ENCODE measurements at places on chromosomes 7 and 10.

DNA sequence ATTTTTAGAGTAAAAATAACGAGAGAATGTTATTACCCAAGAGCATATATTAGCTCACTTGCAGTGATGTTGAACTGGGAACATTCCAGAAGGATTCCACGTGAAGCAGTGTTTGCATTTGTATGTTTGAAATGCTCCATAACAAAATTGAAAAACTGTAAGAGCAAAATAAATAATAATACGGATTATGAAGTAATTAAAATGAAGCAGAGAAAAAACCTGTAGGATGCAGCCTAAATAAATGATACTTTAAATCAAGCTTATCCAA is 203.3 kb downstream of the BAMBI start:
- no peak for DNase-seq

DNA sequence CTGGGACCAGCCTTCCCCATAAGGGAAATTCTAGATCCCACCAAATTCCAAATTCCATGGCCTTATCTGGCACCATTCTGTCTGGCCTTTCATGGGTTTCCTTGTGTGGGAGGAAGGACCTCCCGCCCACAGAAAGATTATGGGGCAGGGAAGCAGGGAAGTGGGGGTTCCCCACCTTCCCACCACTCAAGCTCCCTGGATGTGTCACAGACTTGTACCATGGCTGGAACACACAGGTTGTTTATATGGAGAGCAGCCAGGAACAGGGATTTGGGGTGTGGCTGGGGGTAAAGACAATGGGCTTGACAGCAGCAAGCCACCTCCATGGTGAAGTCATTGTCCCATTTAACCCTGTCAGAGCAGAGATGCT is 18.3 kb downstream of the UNC5B start:
- DNase-seq: no peak

DNA sequence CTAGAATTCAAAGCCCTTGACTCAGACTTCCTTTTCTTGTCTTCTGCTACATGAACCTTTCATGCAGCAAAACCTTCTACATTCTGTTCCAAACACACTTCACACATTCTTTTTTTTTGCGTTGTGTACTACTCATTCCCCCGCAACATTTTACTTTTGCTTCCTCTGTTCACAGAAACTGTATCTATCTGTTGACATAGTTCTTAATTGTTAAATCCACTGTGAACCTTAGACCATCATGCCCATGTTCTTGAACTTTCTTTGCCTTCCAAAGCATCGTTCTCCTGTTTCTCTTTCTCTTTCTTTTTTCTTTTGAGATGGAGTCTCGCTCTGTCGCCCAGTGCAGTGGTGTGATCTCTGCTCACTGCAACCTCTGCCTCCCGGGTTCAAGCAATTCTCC is 14.2 kb downstream of the CCSER2 start:
- no peak for DNase-seq

GRCh38 chr7:123929655-123930054 is 4.6 kb downstream of the SPAM1 start:
- DNase-seq: no peak

DNA sequence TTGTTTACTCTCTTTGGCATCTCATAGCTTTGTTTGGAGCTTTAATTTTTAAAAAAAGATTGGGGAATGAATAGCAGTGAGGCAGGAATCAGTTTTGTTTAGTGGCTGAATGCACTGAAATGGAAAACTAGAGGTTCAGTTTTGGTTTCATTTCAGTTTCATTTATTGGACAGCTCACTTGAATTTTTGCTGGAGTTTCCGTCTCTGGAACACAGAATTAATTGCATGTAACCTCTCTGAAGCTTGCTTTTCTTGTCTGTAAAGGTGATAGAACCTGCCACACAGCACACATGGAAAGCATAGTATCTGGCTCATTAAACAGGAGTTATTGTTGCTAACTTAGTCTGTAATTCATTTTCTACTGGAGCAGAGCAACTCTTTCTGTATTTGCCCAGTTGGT is 7.1 kb downstream of the GRM8 start:
- no peak for DNase-seq

DNA sequence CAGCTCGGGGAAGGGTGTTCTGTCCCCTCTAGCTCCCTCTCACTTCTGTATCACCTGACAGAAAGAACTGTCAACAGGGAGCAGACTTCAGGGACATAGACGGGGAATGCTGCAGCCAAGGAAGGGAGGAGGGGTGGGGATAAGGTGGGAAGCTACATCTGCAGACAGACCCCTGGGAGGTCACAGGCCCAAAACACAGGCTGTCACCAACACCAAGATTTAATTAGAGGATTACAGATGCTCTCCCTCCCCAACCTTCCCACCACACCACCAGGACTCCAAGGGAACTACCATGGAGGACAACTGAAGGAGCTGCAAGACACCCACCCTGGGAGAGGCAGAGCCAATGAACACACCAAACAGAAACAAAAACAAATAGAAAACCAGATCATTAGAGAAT is 425.2 kb upstream of the VSTM2A start:
- DNase-seq: no peak

- no peak for DNase-seq
These were observed 65.5 kb downstream of the RALA start for GRCh38 chr7:39688611-39689480.

- DNase-seq: no peak
These were observed 128.8 kb downstream of the DGKB start for GRCh38 chr7:14773729-14774271.

DNA sequence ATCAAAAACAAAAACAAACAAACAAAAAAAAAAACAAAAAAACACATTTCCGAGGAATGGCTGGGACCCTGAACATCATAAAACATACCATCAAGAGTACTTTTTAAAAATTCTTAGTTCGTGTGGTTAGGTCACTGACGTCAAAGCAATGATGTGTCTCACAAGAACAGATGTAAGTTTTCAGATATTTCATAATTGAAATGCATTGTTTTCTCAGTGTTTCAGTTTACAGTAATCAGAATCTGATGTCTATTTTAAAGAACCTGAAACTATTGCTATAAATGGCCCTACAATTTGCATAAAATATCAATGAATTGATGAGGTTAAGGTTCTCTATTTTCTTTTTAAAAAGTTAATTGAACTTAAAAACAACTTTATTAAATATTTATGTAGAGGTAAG is 103.7 kb upstream of the HGF start:
- DNase-seq: no peak

- no peak for DNase-seq
These were observed at the start of gene MNX1 for GRCh38 chr7:157010588-157011332. Gene MNX1 (minus strand): TSS chr7:157010663. CDS start chr7:157010350, 313 bp downstream.

- no peak for DNase-seq
These were observed 311.2 kb downstream of the RNLS start for GRCh38 chr10:88271761-88272543.

GRCh38 chr7:91852263-91852741 is 28.2 kb downstream of the MTERF1 start:
- no peak for DNase-seq

GRCh38 chr10:62456611-62457101 is 82.5 kb downstream of the ZNF365 start:
- DNase-seq: no peak

- DNase-seq: no peak
These were observed 25.7 kb downstream of the MACROH2A2 start for GRCh38 chr10:70078329-70078728.

DNA sequence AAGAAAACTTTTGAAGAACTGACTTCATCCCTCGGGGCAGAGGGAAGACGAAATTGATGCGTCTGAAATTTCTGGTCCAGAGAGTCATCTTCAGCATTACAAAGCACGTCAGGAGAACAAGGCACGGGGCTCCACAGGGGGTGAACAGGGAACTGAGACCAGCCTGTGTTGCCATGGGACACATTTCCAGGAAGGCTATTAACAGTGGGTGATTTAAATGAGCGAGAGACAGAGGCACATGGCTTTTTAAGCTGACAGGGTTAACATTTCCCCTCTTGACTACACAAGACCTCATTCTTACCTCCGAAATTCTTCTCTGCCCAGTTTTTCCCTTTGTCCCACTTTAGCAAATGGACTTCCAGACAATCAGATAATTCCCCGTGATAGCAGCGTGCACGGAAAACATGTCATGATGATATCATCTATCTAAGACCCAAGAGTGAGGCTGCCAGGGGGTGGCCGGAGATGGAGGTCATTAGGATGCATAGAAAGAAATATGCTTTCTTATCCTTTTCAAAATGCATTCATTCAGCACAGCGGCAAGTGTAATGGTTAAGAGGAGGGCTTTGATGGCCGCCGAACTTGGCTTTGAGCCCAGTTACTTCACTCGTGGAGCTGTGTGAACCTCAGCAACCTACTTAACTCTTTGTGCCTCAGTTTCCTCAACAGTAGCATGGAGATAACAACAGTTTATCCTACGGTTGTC is 248.0 kb downstream of the PRPF18 start:
- DNase-seq: no peak

GRCh38 chr10:115830265-115830970 is 442.6 kb downstream of the GFRA1 start:
- DNase-seq: no peak

DNA sequence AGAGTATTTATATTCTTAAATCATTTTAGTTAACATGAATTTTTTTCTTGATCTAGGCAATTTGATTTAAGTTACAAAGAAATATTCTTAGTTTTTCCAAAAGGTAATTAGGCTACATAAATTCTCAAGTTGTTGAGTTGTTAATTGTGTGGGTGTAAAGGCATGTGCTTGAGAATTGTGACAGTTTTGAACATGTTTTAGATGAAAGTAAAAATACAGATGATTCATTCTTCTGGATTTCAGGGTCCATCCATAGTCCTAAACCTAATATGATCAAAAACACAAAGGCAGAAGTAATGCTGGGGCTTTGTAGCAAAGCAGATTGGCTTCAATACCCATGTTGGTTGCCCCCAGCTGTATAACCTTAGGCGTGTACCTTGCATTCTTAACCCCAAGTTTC is 127.9 kb downstream of the CPED1 start:
- no peak for DNase-seq

DNA sequence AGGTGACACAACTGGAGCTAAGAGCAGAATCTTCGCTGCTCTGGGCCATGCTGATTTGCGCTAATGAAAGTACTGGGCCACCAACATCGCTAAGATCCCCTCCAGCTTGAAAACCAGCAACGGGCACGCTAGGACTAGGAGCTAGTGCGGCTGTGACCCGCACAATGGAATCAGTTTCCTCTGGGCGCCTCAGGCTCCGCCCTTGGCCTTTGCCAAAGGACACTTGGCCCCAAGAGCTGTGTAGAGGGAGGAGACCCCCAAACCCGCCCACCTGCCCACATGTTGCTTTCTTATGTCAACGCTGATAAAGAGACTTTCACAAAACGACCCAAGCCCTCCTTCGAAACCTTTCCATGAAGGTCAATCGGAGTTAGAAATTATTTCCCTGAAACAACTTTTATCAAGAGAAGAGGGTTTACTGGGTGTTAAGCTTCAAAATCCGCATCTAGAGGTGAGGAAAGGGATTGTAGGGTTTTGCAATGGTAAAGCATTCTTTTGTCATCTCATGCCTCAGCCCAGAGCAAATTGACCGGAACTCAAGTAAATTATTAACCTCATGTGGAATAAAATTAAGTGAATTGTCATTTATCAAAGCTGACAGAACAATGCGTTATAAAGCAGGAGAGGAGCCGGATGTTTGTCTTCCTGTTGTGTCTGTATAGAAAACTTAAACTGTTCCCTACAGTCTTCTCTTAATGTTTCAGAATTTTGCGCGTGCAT is 9.4 kb downstream of the ABCB5 start:
- no peak for DNase-seq

- DNase-seq: no peak
These were observed 106.7 kb downstream of the CUX1 start for GRCh38 chr7:101924171-101924570.
